Stimulated activated CD4-positive, alpha-beta T cell treated with anti-CD3 and anti-CD28 coated beads, Interleukin-12 subunit alpha, Interleukin-12 subunit beta, amount 100 ng/mL, for 4 hours (primary cell): ENCODE measurements at places on chromosomes 16 and 17.

DNA sequence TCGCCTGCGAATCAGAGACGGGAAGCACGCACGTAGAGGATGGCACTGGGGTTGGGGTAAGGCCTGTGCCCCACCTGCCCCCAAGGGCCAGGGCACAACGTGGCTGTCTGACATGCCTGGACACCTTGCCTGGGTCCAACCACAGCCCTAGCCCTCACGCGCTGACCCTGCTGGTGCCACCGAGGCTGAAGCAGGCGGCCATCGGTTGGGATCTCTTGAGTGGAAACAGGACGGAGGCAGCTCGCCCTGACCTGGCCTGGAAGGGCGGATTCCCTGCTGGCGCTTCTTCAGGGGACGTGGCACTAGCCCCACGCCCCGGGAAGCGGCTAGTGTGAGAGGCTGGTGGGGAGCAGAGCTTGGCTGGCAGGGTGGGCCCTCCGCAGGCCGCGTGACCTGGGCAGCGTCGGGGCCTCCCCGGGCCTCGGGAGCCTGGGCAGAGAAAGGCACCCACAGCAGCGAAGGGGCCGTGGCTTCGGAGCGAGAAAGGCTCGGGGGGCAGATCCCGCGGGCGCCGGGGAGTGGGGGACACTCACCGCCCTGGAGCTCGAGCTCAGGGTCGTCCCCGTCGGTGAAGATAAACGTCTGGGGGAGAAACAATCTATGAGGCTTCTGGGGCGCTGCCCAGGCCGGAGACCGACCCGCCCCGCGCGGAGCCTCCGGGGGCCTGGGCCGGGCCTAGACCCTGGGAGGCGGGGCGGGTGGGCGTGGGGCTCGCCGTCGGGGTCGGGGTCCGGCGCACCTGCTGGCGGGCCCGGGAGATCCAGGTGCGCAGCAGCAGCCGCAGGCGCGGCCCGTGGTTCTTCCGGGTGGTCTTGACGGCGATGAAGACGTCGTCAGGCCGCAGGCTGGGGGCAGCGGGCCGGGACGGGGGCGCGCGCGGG is 610 bp downstream of the RFNG start:
- DNase-seq, result no peak

DNA sequence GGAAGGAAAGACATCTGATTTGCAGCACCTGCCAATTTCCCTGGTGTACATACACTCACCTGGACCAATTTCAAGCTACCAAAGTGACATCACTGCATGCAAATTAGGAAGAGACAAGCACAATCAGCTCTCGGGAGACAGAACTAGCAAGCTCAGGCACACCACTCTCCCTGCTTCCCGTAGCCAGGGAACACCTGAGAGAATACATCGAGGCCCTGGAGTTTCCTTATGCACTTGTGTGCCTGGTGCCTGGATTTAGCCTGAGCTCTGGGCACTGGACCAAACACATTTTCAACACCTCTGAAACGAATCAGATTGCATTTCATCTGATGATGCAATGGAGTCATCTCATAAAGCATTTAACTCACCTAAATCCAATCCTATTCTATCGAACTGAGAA is 110.5 kb downstream of the HS3ST2 start:
- no peak for DNase-seq

DNA sequence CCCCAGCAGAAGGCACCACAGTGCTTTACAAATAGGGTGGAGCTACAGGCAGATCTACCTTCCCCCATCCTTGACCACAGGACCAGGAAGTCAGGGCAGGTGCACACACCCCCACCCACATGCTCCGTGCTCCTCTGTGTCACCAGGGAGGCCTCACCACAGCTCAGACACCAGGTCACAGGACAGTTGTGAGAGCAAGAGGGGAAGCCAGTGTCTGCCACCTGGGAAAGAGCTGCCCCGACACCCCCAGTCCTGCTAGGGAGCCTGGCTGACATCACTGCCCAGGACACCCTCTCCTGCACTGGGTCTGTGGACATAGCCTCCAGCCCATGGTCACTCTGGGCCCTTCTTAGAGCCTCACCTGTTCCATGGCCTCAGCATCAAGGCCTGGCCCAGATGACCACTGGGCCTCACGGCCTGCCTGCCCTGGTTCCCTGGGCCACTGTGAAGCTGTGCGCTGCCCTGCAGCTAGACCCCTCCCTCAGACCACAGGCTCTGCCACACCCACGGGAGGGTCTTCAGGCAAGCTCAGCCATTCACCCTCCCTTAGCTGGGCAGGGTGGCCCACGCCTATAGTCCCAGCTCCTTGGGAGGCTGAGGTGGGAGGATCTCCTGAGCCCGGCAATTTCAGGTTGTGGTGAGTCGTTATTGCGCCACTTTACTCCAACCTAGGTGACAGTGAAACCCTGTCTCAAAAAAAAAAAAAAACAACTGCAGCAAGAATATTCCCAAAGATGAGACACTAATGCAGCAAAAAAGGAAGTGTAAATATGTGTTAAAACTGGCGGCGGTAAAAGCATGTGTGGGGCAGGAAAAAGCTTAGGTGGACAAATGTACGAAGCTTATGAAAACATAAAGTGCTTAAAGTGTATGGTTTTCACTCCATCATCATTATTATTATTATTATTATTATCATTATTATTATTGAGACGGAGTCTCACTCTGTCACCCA is 14.2 kb downstream of the POLR3K start:
- DNase-seq, result peak; percentile 23

DNA sequence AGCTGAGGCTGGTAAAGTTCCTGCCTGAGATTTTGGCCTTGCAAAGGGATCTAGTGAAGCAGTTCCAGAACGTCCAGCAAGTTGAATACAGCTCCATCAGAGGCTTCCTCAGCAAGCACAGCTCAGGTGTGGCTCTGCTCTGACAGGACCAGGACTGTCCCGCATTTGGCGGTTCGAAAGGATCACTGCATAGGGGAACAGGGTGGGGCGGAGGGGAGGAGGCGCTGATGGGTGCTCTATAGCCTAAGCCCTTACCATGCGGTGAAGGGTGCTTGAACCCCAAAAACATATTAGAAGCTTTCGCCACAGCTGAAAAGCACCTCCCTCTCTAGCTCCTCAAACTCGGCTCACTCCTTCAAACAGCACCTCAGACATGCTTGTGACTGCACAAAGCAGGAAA is 29.9 kb upstream of the ENDOV start:
- no peak for DNase-seq

DNA sequence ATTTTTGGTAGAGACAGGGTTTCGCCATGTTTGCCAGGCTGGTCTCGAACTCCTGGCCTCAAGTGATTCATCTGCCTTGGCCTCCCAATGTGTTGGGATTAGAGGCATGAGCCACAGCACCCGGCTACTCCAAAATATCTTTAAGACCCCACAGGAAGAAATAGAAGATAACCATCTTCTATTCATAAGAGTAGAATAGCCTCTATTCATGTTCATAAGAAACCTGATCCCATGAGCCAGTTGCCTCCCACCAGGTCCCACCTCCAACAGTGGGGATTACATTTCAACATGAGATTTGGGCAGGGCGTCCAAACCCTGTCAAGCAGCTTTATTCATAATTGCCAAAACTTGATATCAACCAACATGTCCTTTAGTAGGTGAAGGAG is 13.9 kb upstream of the TMC7 start:
- no peak for DNase-seq

DNA sequence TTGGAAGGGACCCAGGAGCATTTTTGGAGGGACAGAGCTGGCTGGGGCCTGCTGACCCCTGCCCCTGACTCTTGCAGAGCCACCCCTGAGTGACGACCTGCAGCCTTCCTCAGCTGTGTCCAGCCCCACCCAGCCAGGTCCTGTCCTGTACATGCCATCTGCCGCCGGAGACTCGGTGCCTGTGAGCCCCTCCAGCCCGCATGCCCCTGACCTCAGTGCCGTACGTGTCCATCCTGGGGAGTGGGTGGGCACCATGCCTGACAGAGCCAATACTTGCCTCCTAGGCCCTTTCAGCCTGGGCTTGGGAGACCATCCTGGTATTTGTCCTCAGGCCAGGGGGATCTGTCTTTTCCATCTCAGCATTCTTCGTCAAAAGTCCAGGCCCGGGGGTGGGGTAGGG is 27.5 kb downstream of the UNC13D start:
- DNase-seq, result no peak

DNA sequence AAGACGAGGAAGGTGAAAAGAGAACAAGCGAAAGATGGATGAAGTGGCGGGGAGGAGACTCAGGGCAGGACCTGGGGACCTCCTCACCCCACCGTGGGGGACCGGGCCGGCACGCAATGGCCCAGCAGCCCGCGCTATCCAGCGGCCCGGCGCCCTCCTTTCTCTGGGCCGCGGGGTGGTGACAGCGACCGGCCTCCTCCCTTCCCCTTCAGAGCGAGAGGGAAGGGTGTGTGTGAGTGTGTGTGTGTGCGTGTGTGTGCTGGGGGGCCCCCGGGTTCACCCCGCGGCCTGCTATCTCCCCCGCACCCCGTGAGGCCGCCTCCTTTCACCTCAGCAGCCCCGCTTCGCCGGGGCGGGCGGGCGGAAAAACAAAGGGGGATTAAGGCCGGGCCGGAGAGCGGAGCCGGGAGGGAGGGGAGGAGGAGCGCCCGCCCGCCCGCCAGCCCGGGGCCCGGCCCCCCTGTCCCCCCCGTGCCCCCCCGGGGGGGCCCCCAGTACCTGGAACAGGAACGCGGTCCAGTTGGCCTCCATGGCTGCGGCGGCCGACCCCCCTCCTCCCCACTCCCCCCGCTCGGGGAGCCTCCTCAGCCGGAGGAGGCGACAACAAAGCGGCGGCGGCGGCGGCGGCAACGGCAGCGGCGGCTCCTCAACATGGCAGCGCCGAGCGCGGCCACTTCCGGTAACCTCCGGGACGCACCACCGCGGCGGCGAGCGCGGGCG is at the start of gene VEZF1:
VEZF1 (minus strand) TSS at position 674 of the 720 bp plus-strand sequence; CDS start at position 531, 143 bp downstream.
- peak; percentile 75 for DNase-seq
